K562 (cell line): ENCODE measurements at places on chromosomes 13 and 19. TPM values are rescaled to one million over a fixed set of nuclear protein-coding genes. Genes with fewer than 3 reads are reported as not detected.

- no peak for DNase-seq
Measured at GRCh38 chr19:35760711-35761349, 2.9 kb downstream of the PROSER3 start.

ELSPBP1 gene
- not detected in 2 replicates for polyA plus RNA-seq

- no peak for DNase-seq
Measured at GRCh38 chr13:31032528-31033113, 100.2 kb downstream of the TEX26 start.

ZNF491 gene
- polyA plus RNA-seq: 0.19 and 0.22 TPM in 2 replicates

- no peak for DNase-seq
Measured at GRCh38 chr19:6608940-6609339, 18.0 kb upstream of the CD70 start.

CYP4F8 gene
- polyA plus RNA-seq: not detected in 2 replicates

- DNase-seq: no peak
Measured at GRCh38 chr13:30196025-30196424, 111.3 kb downstream of the KATNAL1 start.

- no peak for DNase-seq
Measured at GRCh38 chr13:66312312-66313087, 917.6 kb downstream of the PCDH9 start.

DNA sequence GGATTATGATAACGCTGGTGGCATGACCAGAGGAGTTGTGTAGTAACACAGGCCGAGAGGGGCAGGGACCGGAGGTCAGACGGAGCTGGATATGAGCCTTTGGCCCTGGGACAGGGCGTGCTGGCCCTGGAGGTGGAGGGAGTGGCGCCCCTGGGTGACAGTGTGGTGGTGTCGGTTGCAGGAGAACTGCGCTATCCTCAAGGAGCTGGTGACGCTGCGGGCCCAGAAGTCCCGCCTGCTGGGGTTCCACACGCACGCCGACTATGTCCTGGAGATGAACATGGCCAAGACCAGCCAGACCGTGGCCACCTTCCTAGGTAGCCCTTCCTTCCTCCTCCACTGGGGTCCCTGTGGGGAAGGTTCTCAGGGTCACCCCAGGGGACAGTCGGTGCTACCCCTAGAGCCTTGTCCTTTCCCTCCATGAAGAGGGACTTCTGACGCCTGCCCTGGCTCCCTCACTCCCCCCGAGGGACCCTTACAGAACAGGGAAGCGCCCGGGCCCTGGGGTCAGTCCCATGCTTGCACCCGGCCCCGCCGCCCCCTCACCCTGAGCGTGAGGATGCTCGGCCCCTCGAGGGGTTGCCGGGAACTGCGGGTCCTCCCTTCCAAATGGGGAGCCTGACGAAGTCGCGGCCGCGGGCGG, 12.8 kb upstream of the ZNF554 start:
- no peak for DNase-seq

- DNase-seq: peak; percentile 77
Measured at GRCh38 chr19:6125571-6125989, 9.9 kb upstream of the ACSBG2 start.
